ENCODE measurements at places on chromosomes 3 and 15. TPM values are rescaled to one million over a fixed set of nuclear protein-coding genes. Genes with fewer than 3 reads are reported as not detected.

DNA sequence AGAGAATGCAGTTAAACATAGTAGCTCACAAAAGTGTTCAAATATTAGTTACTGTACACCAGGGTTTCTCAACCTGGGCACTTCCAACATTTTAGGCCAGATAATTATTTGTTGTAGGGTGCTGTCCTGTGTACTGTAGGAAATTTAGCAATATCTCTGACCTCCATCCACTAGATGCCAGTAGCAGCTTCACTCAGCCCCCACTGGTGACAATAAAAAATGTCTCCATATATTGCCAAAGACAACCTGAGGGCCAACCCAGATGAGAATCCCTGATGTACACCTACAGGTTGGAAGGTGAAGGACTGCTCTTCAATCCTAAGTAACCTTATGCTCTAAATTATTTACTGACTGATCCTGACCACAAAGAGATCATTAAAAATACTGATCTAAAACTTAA, 32.5 kb downstream of the DCUN1D1 start:
- no peak overlapping the region for H3K27ac ChIP-seq
- no peaks in the 10 kb centered on the region for H3K27me3 ChIP-seq
- DNase-seq, result no peak
- H3K4me1 ChIP-seq, result no peaks in the 10 kb centered on the region
- peaks cover 66% of the 10 kb centered on the region for H3K36me3 ChIP-seq

DNA sequence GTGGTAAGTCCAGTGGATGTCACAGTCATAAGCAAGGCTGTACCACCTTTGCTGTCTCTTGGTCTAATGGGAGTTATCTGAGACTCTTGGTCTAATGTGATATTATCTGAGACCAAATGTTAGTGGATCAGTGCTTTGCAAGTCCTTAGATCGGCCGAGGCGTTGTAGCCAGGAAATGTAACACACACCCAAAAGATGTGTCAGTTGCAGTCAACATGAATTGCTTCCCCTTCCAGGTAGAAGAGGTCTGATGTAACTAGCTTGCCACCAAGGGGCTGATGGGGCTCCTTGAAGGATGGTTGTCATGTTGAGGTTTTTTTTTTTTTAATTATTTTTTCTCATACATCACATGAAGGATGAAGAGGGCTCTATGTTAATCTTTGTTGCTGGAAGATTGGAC, 45.4 kb upstream of the RAF1 start:
- peaks cover 31% of the 10 kb centered on the region for H3K4me1 ChIP-seq
- DNase-seq, result no peak
- H3K4me3 ChIP-seq, result peak overlapping the region; percentile 11
- peaks cover 5% of the 10 kb centered on the region for H3K36me3 ChIP-seq

DNA sequence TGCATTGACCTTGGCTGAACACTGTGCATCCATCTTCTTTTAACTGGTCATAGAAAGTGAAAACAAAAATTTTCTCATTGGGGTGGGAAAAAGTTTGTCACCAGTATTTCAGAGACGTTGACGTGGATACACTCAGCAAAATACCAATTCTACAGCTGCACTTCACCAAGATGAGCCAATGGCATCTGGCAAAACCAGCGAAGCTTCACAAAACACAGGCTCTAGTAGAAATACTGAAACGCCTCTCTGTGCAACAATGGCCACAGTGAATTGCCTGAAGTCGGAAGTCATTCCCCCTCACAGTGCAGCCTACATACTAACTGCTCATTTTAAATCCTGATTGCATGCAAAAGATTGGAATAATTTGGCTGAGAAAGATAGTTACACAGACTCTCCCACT, 17.0 kb downstream of the PCYT1A start:
- H3K27ac ChIP-seq, result no peak overlapping the region
- peaks cover 16% of the 10 kb centered on the region for H3K4me1 ChIP-seq
- H3K27me3 ChIP-seq, result no peaks in the 10 kb centered on the region
- no peak for DNase-seq

DNA sequence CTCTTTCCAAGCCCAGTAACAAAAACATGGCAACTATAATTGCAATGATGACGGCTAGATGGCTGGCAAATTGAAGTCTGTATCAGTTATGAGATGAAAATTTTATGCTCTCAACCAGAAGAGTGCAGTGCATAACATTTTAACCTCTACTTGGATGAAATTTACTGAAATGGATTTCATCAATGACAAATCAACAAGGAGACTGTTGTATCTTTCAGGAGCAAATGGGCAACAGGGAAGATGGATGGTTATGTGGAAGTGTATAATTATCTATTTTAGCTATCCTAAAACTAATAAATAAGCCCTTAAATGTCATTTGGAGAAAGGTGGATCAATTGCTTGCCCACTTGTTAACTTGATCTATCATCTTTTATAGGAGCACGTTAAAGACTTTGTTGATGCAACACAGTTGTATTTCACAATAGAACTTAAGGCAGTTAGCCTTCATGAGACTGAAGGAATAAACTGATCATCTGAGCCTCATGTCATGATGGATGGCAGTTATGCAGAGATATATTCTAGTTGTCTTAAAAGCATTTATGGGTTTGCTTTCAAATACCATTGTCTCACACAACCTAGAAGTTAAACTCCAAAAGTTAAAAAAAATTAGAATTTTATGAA, 315.1 kb upstream of the TBC1D5 start:
- H3K27me3 ChIP-seq, result no peaks in the 10 kb centered on the region
- H3K27ac ChIP-seq, result no peak overlapping the region
- no peaks in the 10 kb centered on the region for H3K36me3 ChIP-seq

- no peak overlapping the region for H3K4me3 ChIP-seq
- no peaks in the 10 kb centered on the region for H3K36me3 ChIP-seq
- DNase-seq, result no peak
- no peaks in the 10 kb centered on the region for H3K27me3 ChIP-seq
- H3K4me1 ChIP-seq, result peaks cover 24% of the 10 kb centered on the region
Observed at GRCh38 chr15:66897416-66897815, 168.0 kb upstream of the SMAD3 start.

DNA sequence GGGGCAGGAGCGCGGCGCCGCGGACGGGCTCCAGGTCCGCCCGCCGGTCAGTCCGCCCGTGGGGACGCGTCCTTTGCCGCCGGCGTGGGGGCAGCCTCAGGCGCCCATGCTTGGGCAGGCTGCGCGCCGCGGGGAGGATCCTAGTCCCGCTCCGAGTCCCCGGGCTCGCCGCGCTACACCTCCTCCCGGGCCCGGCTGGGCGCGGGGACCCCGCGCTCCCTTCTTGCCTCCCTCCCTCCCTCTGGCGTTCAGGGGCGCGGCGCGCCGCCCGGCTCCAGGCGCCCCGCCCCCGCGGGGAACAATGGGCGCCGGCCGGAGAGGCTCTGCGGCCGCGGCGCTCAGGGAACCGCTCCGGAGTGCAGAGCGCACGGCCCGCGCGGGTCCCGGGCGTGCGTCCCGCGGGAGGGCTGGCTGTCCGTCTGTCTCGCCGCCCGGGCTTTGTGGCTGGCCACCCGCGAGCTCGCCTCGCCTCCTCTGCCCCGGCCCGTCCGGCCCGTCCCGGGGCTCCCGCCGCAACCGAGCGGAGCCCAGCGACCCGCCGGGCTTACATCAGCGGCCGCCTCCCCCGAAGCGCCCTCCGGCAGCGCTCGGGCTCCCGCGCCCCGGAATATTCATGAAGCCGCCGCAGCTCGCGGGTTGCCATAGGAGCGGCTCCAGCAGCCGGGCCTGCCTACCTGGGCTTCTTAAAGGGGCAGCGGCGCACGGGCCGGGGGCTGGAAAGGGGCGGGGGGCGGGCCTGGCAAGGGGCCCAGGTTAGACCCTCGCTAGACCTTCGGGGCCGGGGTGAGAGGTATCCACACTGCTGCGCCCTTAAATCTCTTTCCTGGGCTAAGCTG, at the start of gene HCN4:
Gene HCN4 (minus strand): TSS at position 658 of the 836 bp plus-strand sequence. CDS start 688 bp downstream, outside the sequence.
- DNase-seq, result no peak
- H3K27ac ChIP-seq, result no peak within 1 kb of the TSS
- peak within 1 kb of the TSS; percentile 8 for H3K4me3 ChIP-seq

GRCh38 chr3:52014613-52015012, 18.9 kb upstream of the RPL29 start:
- no peaks in the 10 kb centered on the region for H3K4me1 ChIP-seq
- no peaks in the 10 kb centered on the region for H3K27me3 ChIP-seq
- H3K4me3 ChIP-seq, result no peak overlapping the region
- H3K27ac ChIP-seq, result no peak overlapping the region
- H3K36me3 ChIP-seq, result no peaks in the 10 kb centered on the region
- no peak for DNase-seq

GRCh38 chr15:69405110-69405509, 9.0 kb upstream of the KIF23 start:
- H3K4me1 ChIP-seq, result peaks cover 10% of the 10 kb centered on the region
- DNase-seq, result no peak
- no peaks in the 10 kb centered on the region for H3K27me3 ChIP-seq
- H3K4me3 ChIP-seq, result no peak overlapping the region
- H3K36me3 ChIP-seq, result peaks cover 10% of the 10 kb centered on the region

- H3K4me3 ChIP-seq, result no peak overlapping the region
- DNase-seq, result no peak
- peaks cover 4% of the 10 kb centered on the region for H3K36me3 ChIP-seq
- no peak overlapping the region for H3K27ac ChIP-seq
- H3K4me1 ChIP-seq, result no peaks in the 10 kb centered on the region
Observed at GRCh38 chr3:141266797-141267555, 35.4 kb downstream of the PXYLP1 start.

GRCh38 chr15:97196048-97197014, 764.2 kb upstream of the ARRDC4 start:
- no peaks in the 10 kb centered on the region for H3K36me3 ChIP-seq
- H3K4me3 ChIP-seq, result no peak overlapping the region
- H3K4me1 ChIP-seq, result no peaks in the 10 kb centered on the region

DNA sequence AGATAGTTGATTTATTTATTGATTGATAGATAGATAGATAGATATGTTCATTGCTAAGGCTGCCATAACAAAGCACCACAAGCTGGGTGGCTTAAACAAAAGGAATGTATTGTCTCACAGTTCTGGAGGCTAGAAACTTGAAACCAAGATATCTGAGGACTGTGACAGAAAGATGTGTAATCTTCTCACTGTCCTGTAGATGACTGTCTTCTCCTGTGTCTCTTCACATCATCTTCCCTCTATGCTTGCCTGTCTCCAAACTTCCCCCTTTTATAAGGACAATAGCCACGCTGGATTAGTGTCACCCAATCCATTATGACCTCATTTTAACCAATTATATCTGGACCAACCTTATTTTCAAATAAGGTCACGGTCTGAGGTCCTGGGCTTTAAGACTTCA, 40.9 kb downstream of the GNB4 start:
- no peak for DNase-seq
- H3K4me3 ChIP-seq, result no peak overlapping the region
- no peaks in the 10 kb centered on the region for H3K27me3 ChIP-seq
- H3K27ac ChIP-seq, result peak overlapping the region; percentile 27

GRCh38 chr3:96961576-96961975, 147.2 kb downstream of the EPHA6 start:
- no peaks in the 10 kb centered on the region for H3K36me3 ChIP-seq
- no peak for DNase-seq
- H3K4me1 ChIP-seq, result peaks cover 33% of the 10 kb centered on the region
- H3K27me3 ChIP-seq, result no peaks in the 10 kb centered on the region
- no peak overlapping the region for H3K4me3 ChIP-seq
- H3K27ac ChIP-seq, result peak overlapping the region; percentile 93

DNA sequence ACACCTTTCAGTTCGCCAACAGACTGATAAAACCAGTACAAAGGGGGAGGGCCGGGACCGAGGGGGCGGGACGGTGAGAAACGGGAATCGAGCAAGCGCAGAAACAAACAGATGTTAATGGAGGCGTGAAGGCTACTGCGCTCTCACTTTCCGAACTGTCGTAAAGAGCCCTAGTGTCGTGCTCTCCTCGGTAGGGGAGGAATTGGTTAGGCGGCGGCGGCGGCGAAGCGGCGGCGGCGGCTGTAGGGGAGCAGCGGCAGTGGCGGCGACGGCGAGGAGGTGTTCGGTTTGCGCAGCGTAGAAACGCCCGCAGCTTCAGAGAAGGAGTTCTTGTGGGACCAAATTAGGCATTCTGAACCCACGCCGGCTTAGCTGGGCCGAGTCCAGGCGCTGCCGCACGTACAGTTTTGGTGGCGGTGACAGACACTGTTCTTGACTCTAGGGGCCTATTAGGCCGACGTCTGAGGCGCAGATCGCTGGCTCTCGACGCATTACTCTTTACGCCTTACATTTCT, at the start of gene RNF111:
Gene RNF111 (plus strand): TSS at position 173 of the 515 bp plus-strand sequence. CDS start 43,160 bp downstream, outside the sequence.
- peaks cover 10% of the 10 kb centered on the region for H3K36me3 ChIP-seq
- peaks cover 11% of the 10 kb centered on the region for H3K4me1 ChIP-seq
- peak within 1 kb of the TSS; percentile 83 for H3K4me3 ChIP-seq
- H3K27ac ChIP-seq, result peak within 1 kb of the TSS; percentile 81
- DNase-seq, result peak; percentile 96

- no peaks in the 10 kb centered on the region for H3K4me1 ChIP-seq
- no peak overlapping the region for H3K4me3 ChIP-seq
- no peaks in the 10 kb centered on the region for H3K36me3 ChIP-seq
- DNase-seq, result no peak
- H3K27ac ChIP-seq, result no peak overlapping the region
Observed at GRCh38 chr3:64392001-64392400, 166.7 kb upstream of the PRICKLE2 start.

GRCh38 chr3:3531476-3531875, 267.8 kb upstream of the LRRN1 start:
- H3K4me1 ChIP-seq, result peaks cover 5% of the 10 kb centered on the region
- H3K4me3 ChIP-seq, result no peak overlapping the region
- no peak overlapping the region for H3K27ac ChIP-seq
- no peaks in the 10 kb centered on the region for H3K36me3 ChIP-seq
- peak; percentile 1 for DNase-seq
- no peaks in the 10 kb centered on the region for H3K27me3 ChIP-seq

- DNase-seq, result no peak
- H3K4me3 ChIP-seq, result no peak overlapping the region
- H3K4me1 ChIP-seq, result peaks cover 7% of the 10 kb centered on the region
- H3K36me3 ChIP-seq, result no peaks in the 10 kb centered on the region
Observed at GRCh38 chr3:41164777-41165176, 34.5 kb upstream of the CTNNB1 start.

GRCh38 chr15:58329781-58330671, 101.8 kb upstream of the LIPC start:
- H3K27me3 ChIP-seq, result no peaks in the 10 kb centered on the region
- DNase-seq, result no peak
- H3K4me1 ChIP-seq, result peaks cover 32% of the 10 kb centered on the region
- peak overlapping the region; percentile 96 for H3K27ac ChIP-seq

- H3K4me1 ChIP-seq, result no peaks in the 10 kb centered on the region
- no peak overlapping the region for H3K27ac ChIP-seq
- no peaks in the 10 kb centered on the region for H3K27me3 ChIP-seq
- no peak overlapping the region for H3K4me3 ChIP-seq
- DNase-seq, result no peak
- H3K36me3 ChIP-seq, result no peaks in the 10 kb centered on the region
Observed at GRCh38 chr15:96042734-96043224, 287.7 kb upstream of the NR2F2 start.

The CACNA2D3 gene
- total RNA-seq, result 1.5 TPM

The CYP11A1 gene
- not detected for total RNA-seq

The TGM5 gene
- total RNA-seq, result 0.12 TPM

The KLHL40 gene
- total RNA-seq, result not detected

The LRRK1 gene
- total RNA-seq, result 15.4 TPM

The MCTP2 gene
- 25.7 TPM for total RNA-seq

The BCHE gene
- not detected for total RNA-seq

The PIAS1 gene
- total RNA-seq, result 32.9 TPM

The RARB gene
- not detected for total RNA-seq

The HDAC11 gene
- 8.7 TPM for total RNA-seq

The A4GNT gene
- not detected for total RNA-seq

The TERC gene
- total RNA-seq, result 2.9 TPM

The TRPM7 gene
- total RNA-seq, result 35.5 TPM

All from MCF 10A (cell line).